ENCODE measurements at places on chromosomes 12 and 14. TPM values are rescaled to one million over a fixed set of nuclear protein-coding genes. Genes with fewer than 3 reads are reported as not detected.
A peak's percentile ranks its signal among the peaks of the same experiment; 100 is the strongest.

LARP4 gene
- 57.9 TPM for total RNA-seq

IRAK3 gene
- total RNA-seq = 2.6 TPM

GON7 gene
- 10.6 TPM for total RNA-seq

MYH7 gene
- not detected for total RNA-seq

FGF6 gene
- not detected for total RNA-seq

SYNE3 gene
- total RNA-seq = 6.5 TPM

DNA sequence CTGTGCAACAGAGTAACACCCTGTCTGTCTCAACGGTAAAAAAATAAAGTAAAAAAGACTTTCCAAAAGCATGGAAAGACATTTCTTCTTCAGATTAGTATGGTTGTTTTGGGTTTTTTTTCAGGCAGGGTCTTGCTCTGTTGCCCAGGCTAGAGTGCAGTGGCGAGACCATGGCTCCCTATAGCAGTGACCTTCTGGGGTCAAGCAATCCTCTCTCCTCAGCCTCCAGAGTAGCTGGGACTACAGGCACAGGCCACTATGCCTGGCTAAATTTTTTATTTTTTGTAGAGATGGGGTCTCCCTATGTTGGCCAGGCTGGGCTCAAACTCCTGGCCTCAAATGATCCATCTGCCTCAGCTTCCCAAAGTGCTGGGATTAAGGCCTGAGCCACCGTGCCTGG lies 72.8 kb downstream of the KDM2B start:
- no peak for DNase-seq

DNA sequence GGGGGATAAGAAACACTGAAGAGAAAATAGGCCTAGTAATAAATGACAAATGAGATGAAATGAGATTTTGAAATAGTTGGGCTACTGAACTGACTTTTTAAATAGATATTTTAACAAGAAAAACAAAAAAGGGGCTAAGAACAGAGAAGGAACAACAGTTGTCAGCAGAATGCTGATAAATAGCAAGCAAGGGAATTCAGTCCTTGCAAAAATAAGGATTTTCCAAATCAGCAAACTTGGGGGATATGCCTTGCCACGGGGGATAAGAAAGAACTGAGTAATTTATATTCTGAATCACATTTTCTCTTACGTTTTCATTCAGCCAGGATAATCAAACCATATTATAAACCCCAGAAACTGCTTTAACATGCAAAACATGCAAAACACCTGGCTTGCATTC lies 12.9 kb upstream of the CCDC196 start:
- DNase-seq = no peak

DNA sequence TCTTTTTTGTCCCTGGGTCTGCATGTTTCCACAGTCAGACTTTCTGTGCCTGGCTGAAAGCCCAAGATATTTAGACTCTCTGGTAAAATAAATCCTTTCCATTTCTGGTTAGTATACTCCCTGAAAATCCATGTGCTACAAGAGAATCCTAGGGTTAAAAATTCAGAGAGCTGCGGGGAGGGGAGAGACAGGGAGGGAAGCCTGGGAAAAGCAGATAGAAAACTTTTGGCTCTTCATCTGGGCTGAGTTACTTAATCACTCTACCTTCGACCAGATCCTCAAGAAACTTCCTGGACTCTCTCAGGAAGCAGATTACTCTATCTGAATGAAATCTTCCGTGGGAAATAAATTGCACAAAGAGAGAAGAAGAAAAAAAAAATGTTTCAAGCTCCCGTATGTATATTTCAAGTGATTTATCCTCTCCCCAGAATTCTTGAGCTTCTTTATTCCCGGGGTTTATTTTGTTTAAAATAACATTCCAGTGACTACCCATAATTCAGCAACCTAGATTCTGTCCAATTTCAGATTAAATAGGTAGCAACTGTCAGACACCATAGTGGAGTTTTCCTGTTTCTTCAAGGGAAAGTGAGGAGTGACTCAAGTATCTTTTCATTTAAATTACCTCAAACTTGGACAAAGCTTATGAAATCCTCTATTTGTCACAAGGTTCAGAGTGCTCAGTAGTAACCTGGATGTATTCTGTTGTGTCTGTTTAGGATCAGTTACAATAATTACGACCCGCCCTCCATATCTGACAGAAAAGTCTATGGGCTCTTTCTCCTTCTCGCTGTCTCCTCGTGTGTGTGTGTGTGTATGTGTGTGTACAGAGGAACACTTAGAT lies 163.7 kb downstream of the MYRFL start:
- DNase-seq = peak; percentile 68

- no peak for DNase-seq
These were observed 62.6 kb downstream of the CCDC92 start for GRCh38 chr12:123910057-123910456.

GRCh38 chr14:100536721-100537445 lies 50.3 kb downstream of the BEGAIN start:
- no peak for DNase-seq

DNA sequence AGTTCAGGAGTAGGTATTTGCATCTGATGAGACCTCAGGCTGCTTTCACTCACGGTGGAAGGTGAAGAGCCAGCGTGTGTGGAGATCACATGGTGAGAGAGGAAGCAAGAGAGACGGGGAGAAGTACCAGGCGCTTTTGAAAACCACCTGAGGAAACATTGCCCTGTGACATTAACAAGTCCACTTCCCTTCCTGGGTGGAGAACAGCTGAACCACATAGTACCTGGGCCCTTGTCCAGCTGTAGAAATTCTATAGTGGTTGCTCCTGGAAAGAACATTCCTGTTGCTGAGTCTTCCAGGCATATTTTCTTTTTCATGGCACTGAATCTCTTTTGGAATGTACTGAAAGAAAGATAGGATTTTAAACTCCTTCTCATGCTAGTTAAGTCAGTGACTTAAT lies 87.3 kb upstream of the RIN3 start:
- peak; percentile 37 for DNase-seq

DNA sequence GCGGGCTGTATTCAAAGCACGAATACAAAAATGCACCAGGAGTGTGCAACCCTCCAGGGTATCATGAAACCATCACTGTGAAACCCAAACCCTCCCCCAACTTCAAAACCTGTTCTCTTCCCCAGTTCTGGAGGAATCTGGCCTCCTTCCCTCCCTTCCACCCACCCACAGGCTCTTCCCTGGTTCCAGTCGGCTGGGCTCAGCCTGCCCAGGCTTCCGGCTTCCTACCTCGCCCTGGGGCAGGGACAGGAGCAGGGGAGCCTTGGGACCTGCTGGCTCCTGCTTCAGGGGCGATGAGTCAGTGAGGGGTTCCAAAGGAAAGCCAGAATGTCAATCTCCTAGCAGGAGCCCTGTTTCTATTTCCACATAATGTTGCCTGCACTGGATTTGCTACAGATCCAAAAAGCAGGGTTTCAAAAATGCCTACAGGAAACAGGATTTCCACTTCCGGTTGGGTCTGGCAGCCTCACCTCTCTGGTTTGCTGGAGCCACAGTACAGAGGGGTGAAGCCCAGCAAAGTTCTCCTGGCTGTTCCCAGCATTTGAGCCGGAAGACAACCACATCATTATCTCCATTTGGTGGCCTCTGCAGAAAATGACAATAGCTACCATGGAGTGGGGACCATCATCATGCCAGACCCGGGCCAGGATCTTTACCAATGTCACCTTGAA lies 278.3 kb downstream of the DPF3 start:
- DNase-seq = peak; percentile 39

DNA sequence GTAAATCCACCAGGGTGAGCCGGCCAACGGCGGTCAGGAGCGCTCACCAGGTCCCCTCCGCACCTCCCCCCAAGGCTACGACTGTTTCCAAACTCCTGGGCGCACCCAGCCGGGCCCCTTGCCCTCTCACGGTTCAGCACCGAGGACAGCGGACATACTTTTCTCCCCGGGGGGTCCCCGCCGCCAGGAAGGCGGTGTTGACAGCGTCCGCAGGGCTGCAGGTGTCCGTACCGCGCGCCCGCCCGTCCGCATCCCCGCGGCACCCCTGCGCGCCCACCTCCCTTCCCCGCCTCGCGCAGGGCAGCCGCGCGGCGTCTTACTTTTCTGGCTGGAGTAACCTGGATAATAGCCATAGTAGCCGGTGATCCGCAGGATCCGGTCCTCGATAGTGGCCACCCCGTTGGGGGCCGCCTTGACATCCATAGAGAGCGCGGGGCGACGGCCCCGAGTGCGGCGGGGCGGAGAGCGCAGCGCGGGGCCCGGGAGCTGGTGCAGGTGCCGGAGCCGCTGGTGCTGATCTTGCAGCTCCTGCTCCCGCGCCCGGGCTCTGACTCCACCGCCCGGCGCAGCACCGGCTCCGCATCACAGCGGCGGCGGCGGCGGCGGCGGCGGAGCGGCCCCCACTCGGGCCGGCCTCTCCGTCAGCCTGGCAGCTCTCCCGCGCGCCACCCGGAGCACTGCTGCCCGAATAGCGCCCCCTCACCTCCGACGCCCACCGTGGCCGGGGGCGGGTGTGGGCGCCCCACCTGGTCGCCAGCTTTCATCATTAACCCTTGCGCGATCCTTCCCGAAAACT lies at the start of gene SLC35F4:
Gene SLC35F4 (minus strand): TSS at position 690 of the 796 bp plus-strand sequence.
- no peak for DNase-seq

All from fibroblast of villous mesenchyme (primary cell).